Activated CD4-positive, alpha-beta T cell treated with anti-CD3 and anti-CD28 coated beads for 1 hour (primary cell): ENCODE measurements at places on chromosomes 6 and 20.
A peak's percentile ranks its signal among the peaks of the same experiment; 100 is the strongest.

DNA sequence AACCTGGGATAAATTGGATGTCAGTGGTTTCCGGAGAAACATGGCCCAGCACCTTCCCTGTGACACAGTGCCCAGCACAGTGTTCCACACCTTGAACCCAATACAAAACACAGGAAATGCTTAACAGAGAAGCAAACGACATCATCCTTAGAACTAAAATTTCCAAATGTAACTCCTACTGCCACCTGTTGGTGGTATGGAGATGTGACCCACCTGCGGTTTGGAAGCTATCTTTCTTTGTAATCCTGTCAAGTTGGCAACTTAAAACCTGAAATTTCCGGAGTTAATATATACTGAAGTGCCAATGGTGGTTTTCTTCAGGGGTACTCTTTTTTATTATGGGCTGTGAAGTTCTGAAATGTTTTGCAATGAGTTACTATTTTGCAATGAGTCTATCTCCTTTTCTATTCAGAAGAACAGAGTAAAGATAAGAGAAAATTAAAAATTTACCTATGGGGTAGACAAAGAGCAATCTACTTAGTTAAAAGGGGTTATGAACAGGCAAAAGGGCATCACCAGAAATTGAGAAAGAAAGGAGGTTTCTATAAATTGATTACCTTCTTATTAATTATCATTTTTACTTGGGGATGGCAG is 658.8 kb downstream of the PTPRT start:
- no peak for DNase-seq

GRCh38 chr6:147738516-147739162 is 230.1 kb downstream of the SAMD5 start:
- no peak for DNase-seq

- DNase-seq: peak; percentile 28
Observed at GRCh38 chr6:158660333-158660754, 10.5 kb downstream of the SYTL3 start.

GRCh38 chr20:43906505-43907034 is 8.1 kb upstream of the TOX2 start:
- no peak for DNase-seq

- DNase-seq: no peak
Observed at GRCh38 chr20:18004384-18005031, 35.7 kb downstream of the MGME1 start.

- no peak for DNase-seq
Observed at GRCh38 chr20:5789827-5790226, 39.6 kb downstream of the SHLD1 start.

DNA sequence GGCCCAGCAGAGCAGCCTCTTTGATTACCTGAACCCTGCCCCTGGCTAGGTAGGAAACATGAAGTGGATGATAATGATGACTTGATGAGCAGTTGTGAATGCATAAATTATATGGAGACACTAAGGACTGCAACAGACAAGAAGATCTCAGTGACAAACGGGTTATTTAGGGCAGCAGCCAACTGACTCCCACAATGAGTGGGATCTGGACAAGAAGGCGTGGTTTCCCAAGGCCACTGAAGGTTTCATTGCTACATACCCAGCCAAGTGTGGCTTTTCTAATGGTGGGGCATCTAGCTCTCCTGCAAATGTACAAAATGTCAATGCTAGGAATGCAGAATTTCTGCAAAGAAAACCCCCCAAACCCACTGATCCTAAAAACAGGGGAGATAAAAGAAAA is 29.4 kb downstream of the RING1 start:
- DNase-seq: no peak

- DNase-seq: no peak
Observed at GRCh38 chr6:144190080-144190479, 39.8 kb downstream of the STX11 start.

GRCh38 chr20:45308117-45308778 is at the start of gene MATN4:
MATN4 (minus strand) TSS chr20:45308299; CDS start chr20:45305582, 2,717 bp downstream.
- no peak for DNase-seq

DNA sequence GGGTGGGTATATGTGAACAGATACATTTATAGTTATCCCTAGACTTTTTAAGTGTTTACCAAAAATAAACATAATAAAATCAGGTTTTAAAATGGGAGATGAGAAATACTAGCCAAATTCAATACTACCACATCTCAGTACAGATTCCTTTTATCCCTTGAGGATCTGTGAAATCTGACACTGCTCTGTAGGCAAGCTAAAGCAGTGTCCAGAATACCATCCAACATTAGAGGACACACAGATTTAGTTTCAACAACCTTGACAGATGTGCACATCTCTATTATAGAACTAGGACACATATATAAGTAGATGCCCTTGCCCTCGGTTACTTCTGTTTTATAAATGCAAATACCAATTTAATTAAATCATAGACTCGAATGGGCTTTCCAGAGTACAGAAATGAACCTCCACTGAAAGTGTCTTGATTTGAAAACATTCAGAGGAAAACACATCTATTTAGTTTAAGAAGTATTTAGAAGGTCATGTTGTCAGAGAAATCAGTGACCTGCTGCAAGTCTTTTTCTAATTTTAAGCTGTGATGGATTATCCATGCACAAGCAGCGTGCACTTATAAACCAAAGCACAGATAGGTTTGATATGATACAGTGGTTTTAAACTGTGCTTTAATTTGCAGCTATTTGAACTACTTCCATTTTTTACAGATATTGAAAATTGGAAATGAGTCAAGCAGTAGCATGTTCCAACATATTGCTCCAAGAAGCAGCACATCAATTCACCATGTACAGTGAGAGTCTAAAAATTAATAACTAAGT is 156.3 kb upstream of the EPHA7 start:
- no peak for DNase-seq

DNA sequence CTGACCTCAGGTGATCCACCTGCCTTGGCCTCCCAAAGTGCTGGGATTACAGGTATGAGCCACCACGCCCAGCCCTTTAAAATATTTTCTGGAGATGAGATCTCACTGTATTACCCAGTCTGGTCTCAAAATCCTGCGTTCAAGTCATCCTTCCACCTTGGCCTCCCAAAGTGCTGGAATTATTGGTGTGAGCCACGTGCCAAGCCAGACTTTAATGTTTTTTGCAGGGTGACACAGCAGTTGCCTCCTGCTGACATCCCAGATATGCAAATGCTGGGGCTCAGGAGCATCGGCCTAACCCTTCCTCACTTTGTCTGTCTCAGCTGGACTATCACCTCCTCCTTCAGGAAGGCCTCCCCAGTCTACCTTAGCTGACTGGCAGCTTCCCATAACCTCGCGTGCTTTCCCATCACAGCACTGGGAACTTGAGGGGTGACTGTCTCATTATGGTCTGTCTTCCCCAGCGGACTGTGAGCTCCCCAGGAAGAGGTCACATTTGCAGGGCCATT is 14.3 kb upstream of the ID1 start:
- no peak for DNase-seq

DNA sequence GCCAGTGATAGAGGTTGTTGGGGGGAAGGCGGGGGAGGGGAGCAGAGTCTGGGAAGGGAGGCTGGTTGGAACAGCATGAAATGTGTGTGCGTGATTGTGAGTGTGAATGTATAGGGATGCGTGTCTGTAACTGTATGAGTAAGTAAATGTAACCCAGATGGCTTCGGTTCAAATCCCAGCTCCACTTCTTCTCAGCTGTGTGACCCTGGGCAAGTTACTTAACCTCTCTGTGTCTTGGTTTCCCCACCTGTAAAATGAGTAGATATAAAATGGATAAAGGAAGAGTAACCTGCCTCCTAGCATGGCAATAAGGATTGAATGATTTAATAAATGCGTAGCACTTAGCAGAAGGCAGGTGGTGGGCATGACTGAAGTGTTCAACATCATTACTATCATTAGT is 24.1 kb downstream of the MAFB start:
- no peak for DNase-seq

- DNase-seq: no peak
Observed at GRCh38 chr20:9025643-9026042, 43.2 kb upstream of the PLCB4 start.

- DNase-seq: no peak
Observed at GRCh38 chr6:7136859-7137334, 29.1 kb downstream of the RREB1 start.

GRCh38 chr20:61253264-61253639 is 1.2 kb downstream of the CDH4 start:
- no peak for DNase-seq

- no peak for DNase-seq
Observed at GRCh38 chr6:19413323-19413722, 423.8 kb upstream of the ID4 start.

GRCh38 chr6:12075067-12075563 is 63.0 kb downstream of the HIVEP1 start:
- DNase-seq: no peak

DNA sequence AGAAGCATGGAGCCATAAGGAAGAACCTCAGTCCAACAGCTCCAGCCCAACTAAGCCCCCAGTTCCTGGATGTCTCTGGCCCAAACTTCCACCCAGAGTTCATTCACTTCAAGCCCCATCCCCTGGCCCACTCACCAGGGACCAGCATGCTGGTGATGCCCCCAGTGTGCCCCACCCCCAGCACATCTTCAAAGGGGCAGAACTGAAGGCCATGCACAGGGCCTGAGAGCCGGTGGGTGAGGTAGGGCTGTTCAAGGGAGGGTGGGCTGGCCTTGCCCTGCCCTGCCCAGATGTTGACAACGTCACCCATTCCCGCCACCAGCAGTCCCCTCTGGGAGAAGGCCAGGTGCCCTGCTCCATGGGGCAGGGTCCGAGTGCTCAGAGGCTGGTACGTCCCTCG is 3.6 kb downstream of the B3GALT4 start:
- no peak for DNase-seq

GRCh38 chr6:34384321-34385153 is 7.9 kb downstream of the NUDT3 start:
- DNase-seq: no peak

DNA sequence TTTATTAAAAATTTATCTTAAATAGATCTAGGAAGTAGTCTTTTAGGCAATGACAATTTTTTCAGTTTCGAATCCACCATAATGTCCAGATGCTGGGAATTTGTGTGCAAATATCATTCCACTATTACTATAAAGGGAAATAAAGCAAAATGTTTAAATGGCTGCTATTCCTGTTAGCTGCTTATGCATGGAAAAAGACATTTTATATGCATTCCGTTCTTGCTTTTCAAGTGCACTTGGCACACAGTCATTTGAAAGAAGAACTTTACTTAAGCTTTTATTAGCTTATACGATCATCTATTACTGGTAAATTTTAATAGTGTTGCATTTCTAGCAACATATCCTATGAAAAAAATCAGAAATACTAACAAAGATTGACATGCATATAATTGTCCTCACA is 42.0 kb downstream of the PRL start:
- DNase-seq: no peak

DNA sequence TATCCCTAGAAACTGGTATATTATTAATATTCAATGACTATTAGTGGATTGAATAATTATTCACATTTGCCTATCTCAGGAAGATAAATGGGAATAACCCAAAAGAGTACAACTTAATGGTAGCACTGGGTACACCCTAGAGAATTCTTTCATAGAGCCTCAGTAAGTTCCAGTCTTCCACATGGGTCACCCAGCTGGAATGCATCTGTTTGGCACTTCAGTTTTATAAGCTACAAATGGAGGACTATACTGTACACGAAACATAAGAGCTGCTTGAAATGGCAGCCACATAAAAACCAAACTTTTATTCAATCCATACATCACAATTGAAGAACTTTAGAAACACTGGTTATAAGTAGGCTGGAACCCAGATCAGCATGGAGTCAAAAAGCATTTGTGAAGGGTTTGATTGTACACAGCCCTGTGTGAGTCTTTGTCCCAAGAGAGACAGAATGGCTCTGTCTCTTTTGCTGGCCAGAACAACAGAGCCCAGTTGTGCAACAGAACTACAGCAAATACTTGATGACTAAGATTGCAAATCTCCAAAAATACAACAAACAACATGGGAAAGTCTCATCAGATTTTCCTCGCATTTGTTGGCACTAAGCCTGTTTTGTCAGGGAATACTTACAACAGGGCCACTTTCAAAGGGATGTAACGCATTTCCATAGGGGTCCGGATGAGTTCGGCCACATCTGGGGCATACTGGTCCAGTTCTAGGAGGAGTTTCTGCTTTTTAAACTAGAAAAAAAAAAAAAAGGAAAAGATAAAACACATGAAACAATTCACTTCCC is 39.5 kb downstream of the PIGU start:
- no peak for DNase-seq

GRCh38 chr6:110448846-110449540 is 27.4 kb downstream of the SLC22A16 start:
- no peak for DNase-seq

- DNase-seq: no peak
Observed at GRCh38 chr6:84763886-84764331, 489 bp downstream of the TBX18 start.

GRCh38 chr6:32252331-32253009 is 28.6 kb upstream of the NOTCH4 start:
- no peak for DNase-seq
